CD4-positive, alpha-beta T cell treated with Interleukin-2 at 100 ng/mL for 4 hours (primary cell): ENCODE measurements at places on chromosomes 16 and 17.

DNA sequence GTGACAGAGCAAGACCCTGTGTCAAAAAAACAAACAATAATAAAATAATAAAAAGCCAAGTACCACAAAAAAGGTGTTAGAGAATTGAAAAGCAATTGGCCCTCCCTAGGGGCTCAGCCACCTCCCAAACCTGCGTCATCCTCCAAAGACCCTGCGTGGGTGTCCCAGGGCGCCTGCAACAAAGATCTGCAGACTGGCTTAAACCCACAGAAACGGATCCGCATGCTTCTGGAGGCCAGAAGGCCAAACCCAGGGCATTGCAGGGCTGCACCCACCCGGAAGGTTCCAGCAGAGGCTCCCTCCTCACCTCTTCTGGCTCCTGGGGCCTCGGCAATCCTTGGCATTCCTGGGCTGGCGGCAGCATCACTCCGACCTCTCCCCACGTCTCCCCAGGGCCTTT, 1.5 kb downstream of the ENPP7 start:
- DNase-seq, result no peak

DNA sequence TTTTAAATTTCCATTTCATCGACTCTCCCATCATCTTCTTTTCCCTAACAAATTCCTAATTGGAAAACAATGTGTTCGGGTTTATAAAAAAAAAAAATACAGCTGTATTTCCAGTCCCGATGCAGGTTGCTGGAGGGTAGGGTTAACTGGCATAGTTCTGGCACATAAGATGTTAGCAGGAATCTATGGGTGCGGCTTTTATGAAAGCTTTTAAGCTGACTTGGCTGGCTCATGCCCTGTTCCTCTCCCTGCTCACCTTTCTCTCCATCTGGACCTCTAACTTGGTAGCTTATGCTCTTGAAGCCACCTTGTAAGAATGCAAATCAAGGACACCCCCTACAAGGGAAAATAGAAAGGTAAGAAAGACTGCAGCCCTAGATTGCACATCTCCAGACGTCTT, 33.2 kb upstream of the KCNJ2 start:
- DNase-seq, result no peak

DNA sequence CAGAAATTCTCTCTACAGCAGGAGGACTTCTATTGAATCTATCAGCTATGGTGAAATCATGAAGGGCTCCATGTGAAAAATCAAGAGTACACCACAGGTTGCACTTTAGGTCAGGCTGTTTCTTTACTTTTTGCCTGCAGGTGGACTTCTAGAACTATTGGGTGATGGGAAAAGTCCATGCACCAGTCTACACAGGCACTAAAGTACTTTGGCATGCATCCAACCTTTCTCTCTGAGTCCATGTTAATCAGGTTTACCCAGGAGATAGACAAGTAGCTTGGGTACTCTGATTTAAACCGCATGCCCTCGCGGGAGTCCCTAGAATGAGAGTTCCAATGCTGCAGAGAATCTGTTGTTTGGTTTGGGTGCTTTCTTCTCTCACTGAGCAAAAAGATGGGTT, 9.1 kb upstream of the ANKFN1 start:
- no peak for DNase-seq

DNA sequence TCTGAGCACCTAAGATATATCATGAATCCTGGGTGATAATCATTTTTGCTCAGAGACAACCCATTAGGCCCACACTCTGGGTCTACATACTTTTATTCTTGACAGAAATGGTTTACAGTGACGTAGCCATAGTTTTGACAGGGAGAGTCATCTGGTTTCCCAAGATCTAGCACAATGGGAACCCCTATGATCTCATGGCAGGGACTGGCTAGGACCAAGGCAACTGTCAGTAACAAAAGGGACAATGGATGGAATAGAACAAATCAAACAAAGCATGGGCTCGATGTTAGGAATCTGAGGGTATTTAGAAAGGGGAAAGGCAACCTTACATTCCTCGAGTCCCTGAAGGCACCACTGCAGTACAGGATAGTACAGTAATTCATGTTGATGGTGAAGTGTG, 20.5 kb downstream of the CFAP97D1 start:
- no peak for DNase-seq

- no peak for DNase-seq
Measured at GRCh38 chr16:9297437-9298113, 206.1 kb downstream of the HAPSTR1 start.
